ENCODE measurements at places on chromosomes 12 and 14.

DNA sequence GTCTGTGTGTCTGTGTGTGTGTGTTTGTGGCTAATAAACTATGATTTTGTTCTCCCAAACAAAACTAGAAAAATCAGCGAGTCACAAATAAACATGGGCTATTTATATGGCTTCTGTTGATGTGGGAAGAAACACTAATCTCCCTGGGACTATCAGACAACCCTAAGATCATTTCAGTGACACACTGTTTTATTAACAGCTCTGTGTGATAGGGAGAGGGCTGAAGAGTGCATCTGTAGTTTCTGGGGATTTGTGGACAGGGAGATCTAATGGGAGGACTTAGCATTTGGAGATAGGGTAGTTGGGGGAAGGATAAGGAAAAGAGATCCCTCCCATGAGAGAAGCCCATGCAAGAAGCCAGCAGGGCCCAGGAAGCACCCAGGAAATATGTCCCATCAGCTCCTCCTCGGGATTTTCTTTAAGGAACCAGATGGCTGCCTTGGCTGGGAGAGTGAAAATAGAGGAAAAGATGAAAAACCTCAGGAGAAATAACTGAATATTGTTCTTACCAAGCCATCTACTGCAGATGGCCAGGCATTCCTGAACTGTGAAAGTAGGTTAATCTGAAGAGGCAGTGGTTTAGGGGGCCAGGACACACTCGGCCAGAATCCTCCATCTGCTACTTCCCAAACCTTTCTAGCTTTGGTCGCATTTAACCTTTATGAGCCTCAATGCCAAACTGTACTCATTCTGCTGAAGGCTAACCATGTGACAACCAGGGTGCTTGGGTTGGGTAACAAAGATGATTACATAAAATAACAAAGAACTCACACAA is 253.4 kb downstream of the BTG1 start:
- no peak for DNase-seq

DNA sequence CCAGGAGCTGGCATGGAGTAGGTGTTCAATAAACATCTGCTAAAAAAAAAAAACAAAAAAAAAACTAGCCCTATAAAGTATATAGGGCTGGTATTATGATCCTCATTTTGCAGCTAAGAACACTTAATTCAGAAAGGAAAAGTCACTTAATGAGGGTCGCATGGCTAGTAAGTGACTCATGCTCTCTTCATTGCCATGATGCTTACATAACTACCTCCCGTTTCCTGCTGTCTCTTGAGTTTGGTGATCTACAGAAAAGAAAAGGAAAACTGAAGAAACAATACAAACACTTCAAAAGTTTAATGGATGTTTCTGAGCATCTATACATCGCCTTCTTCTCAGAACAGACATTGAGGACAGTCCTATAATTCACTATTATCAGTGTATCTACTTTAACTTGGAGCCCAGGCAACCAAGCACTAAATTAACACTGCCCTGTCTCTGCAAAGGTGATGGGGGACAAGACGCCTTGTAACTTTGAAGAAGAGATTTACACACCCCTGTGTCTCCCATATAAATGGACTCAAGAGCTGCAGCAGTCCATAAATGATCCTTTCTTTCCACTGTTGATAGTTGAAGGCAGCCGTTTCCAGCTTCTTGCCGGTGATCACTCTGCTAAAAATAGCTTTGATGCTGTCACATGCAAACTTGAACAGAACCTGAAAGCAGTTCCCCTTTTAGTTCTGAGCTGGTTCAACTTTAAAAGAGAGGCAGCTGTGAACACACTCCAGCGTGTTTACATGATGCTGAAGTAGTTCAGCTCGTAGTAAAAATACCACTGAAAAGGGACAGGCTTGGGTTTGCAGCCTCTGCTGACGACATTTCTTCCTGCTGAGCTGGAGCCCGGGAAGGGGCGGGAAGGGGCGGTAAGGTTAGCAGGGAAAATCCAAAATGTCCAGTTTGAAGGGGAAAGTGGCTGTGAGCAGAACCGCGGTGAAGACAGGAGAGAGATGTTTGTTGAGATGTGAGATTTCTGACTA is 113.3 kb downstream of the FOXN3 start:
- no peak for DNase-seq

DNA sequence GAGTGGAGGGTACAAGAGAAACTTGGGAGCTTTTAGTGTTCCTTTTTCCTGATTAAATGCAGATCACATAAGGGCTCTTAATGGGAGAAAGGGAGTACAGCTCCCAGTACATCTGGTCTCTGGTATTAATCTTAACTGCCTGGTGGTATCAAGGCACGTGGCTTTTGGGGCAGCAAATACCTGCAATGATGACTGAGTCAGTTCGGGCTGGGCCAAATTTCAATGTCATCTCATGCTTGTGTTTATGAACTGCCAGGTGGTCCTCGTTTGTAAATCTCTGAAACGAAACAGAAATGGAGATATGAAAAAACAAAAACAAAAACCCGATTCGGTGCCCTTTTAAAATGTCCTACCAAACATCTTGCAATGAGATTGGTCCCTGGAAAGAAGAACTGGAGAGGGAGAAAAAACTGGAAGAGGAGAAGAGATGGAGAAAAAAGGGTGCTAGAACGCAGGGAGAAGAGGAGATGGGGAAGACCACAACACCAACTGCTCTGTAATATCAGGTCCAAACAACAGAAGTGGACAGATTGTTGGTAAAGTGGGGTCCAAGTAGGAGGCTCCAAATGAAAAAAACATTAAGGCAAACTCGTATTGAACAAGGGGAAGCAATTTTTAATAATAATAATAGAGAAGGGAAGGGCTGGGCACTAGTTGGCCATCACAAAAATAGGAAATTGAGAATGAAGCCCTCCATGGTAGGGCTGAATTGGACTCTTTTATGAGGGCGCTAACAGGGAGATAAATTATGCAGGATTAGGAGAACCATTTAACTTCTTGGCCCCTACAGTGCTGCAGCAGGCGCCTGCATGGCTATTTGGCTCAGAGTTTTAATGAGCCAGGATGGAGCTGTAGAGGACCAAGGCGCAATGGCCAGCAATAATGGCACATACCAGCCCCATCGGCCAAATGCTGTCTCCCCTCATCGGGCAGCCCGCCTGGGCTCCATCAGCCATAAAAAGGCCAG is 45.4 kb upstream of the NPFF start:
- no peak for DNase-seq

DNA sequence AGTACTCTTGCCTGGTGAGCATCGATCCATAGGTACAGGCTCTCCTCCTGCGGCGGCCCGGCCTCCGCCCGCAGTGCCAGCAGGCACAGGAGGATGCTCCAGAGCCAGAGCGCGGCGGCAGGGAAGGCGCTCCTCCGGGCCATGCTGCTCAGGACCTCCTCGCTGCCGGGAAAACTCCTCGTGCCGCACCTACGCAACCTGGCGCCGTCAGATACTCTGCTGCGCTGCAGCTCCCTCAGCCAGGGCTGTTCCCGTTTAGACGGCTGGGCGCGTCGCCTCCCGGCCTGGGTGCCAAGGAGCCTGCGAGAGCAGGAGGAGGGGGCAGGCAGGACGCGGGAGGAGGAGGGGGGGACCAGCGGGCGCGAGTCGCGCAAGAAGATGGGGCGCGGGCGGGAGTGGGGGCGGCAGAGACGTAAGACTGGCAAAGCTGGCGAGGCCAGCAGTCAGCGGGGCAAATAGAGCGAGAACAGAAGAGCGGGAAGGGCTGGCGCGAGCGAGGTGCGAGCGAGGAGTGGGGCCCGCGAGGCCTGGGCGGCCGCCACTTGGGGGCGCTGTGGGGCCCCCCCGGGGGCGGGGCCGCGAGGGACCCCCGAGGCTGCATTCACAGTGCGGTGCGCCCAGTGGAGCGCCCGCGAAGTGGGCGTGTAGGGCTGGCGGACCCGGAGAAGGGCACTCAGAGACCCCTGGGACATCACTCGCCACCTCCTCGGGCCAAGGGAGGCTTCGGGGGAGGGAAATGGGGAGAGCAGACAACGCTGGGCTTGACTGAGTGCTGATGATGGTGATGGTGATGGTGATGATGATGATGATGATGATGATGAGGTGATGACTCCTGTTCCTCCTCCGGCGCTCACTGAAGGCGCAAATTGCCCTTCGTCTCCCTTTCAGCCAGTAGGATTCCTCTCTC is at the start of gene WIF1:
Gene WIF1, minus strand, starts transcription at position 257 of the 907 bp plus-strand sequence. Its CDS starts 114 bp downstream, at position 143.
- DNase-seq: no peak

GRCh38 chr12:18646286-18646890 is 91.4 kb downstream of the PLCZ1 start:
- no peak for DNase-seq

DNA sequence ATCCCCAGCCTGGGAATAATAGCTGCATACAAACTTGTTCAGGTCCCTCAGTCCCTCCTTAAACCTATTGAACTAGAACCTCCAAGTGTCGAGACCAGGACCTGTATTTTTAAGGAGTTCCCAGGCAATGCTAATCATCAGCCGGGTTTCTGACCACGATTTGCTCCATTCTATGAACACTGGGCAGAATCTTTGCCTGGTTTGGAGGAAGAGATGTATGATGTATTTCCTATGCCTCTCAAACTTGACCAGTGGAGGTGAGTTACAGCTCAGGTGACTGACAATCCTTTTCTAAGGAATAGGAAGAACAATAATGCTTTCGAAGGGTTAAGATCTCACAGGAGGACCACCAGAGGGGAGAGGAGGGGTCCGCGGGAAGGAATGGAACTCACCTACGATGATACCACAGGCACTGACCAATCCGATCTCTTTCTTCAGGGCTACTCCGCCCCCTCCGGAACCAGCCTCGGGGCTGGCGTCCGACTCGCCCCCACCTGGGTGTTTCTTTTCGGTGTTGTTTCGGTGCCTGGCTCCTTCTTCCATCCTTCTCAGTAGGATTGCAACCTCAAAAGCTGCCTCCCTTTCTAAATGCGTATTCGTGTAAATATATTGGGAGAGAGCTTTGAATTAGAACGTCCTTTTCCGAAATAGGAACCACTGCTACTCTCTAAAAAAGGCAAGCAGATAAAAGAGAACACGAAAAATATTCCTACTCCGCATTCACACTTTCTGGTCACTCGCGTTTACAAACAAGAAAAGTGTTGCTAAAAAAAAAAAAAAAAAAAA is 895 bp downstream of the SLC7A8 start:
- no peak for DNase-seq

DNA sequence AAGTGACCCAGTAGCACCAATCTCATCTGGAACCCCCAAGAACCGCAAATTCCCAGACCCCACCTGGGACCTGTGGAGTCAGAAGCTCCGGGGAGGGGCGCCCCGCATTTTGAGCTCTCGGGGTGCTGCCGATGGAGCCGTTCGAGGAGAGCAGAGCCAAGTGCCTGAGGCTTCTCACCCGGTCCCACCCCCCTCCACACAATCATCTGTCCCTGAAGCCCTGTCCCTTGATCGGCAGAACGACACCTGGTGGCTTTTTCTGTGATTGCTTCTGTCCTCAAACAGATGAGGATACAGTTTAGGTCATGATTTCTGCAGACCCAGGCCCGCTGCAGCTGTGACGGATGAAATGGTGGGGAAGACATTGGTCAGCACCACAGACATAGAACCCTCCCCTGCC is 74.7 kb downstream of the NOC4L start:
- DNase-seq: peak; percentile 74

- DNase-seq: no peak
Observed at GRCh38 chr14:77104393-77104792, 6.3 kb downstream of the CIPC start.
